MG63 (cell line): ENCODE measurements at places on chromosomes 6 and 20. TPM values are rescaled to one million over a fixed set of nuclear protein-coding genes. Genes with fewer than 3 reads are reported as not detected.

Gene TMEM151B
- 0.20 TPM in 1 of 2 replicates, not detected in the other for total RNA-seq

Gene KHDC1L
- not detected in 2 replicates for total RNA-seq

Gene PTCRA
- not detected in 2 replicates for total RNA-seq

Gene SNRPB2
- total RNA-seq, result 59.1 and 90.9 TPM in 2 replicates

Gene ANKRD60
- total RNA-seq, result not detected in 2 replicates

Gene OR2H1
- not detected in 2 replicates for total RNA-seq
